ENCODE measurements at places on chromosomes 16 and 17.

GRCh38 chr17:59278406-59278805, 53.0 kb upstream of the YPEL2 start:
- no peak for DNase-seq

- DNase-seq, result no peak
Observed at GRCh38 chr17:48492401-48493298, 38.2 kb downstream of the HOXB1 start.

DNA sequence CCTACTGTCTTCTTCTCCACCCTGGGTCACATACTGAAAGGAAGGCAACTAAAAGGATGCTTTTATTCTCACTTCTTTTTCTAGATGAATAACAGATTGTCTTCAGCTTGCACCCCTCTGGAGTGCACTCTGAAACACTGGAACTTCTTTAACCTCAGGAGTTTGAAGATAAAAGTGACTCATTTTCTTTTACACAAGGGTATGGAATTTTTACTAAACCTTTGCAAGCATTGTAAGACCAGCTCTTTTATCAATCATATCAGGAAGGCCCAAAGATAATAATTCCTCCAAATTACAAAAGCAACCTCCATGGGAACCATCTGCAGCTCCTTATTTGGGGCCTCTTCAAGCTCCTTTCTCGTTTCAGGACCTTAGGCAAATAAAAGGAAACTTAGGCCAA, 193.5 kb upstream of the KIF2B start:
- DNase-seq, result no peak

GRCh38 chr17:74299226-74300009, 25.4 kb downstream of the DNAI2 start:
- no peak for DNase-seq

GRCh38 chr17:62692159-62692651, 64.7 kb downstream of the MRC2 start:
- DNase-seq, result no peak

- no peak for DNase-seq
Observed at GRCh38 chr16:89084411-89084810, 9.2 kb upstream of the ACSF3 start.

DNA sequence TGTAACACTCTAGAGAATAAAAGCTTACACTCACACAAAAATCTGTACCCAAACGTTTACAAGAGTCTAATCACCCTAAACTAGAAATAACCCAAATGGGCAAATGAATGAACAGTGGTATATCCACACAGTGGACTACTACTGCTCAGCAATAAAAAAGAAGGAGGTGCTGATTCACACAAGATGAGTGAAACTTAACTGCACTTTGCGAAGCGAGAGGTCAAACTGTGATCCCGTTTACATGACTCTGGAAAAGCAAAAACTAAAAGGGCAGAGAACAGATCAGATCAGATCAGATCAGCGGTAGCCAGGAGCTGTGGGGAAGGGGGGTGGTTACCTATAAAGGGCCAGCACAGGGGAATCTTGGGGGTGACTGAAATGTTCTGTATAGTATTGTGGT, 113.4 kb downstream of the TRIM37 start:
- no peak for DNase-seq

DNA sequence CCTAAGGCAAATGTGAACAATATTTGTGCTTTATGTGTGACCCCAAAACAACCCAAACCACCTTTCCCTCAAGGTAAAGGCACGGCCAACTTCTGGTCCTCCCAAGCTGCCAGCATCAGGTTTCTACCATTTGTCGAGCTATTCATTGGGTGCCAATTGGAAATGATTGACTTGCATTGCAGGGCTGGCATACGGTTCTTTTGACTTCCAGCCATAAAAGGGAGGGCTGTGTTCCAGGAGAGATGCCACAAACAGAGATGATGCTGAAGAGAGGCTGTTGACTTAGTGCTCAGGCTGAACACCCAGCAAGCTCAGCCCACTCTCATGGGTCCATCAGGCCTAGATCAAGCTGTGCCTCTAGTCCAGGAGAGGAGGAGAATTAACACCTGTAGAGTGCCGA, 252.4 kb downstream of the GRIN2A start:
- DNase-seq, result no peak

DNA sequence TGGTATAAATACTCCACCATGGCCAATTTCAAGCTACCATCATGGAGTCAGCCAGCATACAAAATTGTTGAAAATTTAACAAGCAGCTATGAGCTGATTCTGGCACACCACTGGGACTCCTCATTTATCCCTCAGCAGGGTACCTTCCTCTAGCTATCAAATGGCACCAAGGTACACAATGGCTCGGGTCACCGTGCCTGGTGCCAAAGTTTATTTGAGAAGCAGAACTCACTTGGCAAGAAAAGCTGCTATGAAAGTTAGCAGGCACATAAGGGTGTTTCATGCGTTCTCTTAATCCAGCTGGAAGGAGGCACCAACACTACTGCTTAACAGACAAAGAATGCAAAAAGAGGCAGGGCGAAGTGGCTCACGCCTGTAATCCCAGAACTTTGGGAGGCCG, 51.6 kb downstream of the IKZF3 start:
- no peak for DNase-seq

GRCh38 chr17:38561416-38562214, 44.1 kb downstream of the SRCIN1 start:
- no peak for DNase-seq

GRCh38 chr17:49554694-49555494, 20.8 kb upstream of the NXPH3 start:
- no peak for DNase-seq

DNA sequence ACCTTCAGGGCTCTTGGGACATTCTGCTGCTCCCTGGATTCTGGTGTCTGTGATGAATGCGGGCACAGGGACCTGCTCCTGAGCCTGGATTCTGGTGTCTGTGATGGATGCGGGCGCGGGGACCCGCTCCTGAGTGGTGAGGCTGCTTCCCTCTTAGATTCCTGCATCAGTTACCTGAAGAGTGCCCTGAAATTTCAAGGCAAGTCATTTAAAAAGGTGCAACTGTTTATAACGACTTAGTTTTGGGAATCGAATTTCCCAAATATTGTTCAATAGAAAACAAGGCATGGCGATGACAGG, 7.0 kb downstream of the TMEM204 start:
- DNase-seq, result no peak

DNA sequence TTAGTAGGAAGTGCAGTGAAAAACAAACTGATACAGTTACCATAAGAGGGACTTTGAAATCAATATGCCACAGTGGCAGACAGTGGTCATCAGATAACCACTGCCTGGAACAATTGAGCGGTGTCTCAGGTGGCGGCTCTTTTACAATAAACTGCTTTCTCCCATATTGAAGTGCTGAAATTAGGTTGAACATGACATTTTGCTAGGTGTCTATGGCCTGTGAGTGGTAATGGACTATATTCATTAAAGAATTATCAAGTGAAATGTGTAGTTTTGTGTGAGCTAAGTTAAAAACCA, 214.7 kb downstream of the RPTOR start:
- no peak for DNase-seq

Measured in AG04449 (cell line).